ENCODE measurements at places on chromosomes 2 and 18.
A peak's percentile ranks its signal among the peaks of the same experiment; 100 is the strongest.

DNA sequence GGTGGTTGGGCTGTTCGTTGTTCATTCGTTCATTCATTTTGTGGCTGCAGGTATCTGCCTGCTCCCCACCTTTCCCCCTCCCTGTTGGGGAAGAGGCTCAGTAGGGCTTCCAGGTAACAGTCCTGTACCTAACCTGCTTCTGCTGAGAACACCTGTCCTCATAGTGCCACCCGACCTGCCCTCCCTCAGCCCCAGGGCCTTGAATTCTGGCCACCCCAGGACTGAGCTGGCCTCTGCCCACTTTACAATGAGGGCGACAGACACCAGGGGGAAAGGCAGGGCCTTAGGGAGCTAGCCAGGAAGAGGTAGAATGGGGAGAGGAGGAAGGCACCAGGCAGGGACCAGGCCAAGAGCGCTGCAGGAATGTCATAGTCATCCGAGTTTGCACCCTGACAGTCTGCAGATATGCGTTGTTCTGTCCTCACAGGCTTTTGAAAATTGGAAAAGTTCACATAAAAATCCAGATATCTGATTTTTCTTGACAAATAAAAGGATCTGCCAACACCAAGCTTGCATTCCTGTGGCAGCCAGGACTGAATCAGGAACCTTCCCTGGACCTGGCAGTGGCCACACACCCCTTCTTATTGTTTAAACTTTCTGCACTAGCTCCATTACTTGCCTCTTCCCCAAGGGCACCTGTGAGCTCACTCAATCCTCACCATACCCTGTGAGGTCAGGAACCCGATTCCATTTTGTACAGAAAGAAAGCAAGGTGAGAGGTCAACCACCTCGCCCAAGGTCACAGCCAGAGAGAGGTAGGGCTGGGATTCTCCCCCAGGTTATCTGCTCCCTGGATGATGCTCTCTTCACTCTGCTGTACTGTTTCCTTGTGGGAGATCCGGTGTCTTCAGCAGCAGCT is 35.3 kb upstream of the MRPL33 start:
- peak; percentile 37 for DNase-seq

GRCh38 chr18:68448736-68449135 is 266.2 kb downstream of the TMX3 start:
- peak; percentile 93 for DNase-seq

DNA sequence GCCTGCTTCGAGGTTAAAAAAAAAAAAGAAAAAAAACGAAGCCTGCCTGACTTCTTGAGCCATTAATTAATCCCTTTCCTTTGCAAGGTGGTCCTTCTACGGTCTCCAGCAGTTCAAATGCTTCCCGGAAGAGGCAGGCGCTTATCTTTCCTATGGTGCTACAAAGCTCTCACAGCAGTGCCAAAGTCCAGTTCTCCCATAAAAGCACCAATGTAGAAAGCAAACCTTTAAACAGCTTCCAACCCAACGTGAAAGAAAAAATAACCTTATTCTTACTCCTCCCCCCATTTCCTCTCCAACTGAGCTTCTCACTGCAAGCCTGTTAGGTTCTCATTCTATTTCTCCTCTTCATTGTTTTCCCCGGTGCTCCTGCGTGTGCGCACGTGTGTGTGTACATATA is 317.4 kb upstream of the SOX11 start:
- DNase-seq = no peak

DNA sequence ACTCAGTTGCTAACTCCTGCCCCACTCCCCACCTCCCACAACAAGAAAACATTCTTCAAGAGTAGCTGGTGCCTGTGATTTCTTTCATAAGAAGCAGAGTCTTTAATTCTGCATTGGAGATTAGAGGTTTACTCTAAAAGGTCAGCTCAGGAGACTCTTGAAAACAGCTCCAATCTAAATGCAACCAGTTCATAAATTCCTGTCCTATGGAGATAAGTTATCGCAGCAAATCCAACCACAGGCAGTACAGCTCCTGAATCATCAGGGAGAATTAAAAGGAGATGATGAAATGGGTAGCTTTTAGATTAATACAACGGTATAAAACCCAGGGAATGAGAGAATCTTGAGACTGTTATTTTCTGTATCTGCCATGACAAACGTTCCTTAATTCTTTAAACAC is 130.7 kb downstream of the SOCS6 start:
- DNase-seq = peak; percentile 100

DNA sequence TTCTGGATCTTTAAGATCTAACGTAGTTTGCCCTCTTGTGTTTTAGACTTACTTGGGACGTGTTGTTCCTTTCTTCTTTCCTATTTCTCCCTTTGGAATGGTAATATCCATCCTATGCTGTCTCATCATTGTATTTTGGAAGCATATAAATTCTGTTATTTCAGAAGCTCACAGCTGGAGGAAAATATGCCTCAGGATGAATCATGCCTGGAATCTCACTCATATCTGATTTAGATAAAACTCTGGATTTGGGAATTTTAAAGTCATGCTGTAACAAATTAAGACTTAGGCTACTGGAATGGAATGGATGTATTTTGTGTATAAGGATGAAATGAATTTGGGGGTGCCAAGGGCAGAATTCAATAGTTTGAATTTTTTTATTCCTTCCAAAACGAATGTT is 245.2 kb upstream of the GULP1 start:
- DNase-seq = peak; percentile 58

DNA sequence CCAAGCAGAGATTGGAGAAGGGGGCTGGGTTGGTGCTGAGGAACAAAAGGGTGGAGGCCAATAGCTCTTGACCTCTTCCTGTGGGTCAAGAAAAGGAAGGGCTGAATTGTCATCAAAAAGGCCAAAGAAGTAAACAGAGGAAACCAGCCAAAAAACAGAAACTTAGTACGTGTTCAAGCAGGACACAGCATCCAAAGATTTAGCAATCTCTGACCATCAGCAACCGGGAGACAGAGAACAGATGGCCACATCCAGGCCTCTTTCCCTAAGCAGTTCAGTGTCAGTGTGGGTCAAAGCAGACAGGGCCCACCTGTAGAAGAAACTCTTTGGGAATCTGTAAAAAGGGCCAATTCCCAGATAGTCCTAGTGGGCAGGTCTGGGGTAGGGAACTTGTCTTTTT is 2.9 kb downstream of the DNPEP start:
- DNase-seq = peak; percentile 57

- peak; percentile 23 for DNase-seq
Measured at GRCh38 chr2:221554769-221555493, 17.2 kb downstream of the EPHA4 start.

Data from amniotic epithelial cell (primary cell).